Stimulated activated CD4-positive, alpha-beta T cell treated with anti-CD3 and anti-CD28 coated beads, Interleukin-15, amount 100 ng/mL, for 1 hour (primary cell): ENCODE measurements at places on chromosomes 7 and 10.

- no peak for DNase-seq
Observed at GRCh38 chr10:7243873-7244272, 167.0 kb downstream of the SFMBT2 start.

DNA sequence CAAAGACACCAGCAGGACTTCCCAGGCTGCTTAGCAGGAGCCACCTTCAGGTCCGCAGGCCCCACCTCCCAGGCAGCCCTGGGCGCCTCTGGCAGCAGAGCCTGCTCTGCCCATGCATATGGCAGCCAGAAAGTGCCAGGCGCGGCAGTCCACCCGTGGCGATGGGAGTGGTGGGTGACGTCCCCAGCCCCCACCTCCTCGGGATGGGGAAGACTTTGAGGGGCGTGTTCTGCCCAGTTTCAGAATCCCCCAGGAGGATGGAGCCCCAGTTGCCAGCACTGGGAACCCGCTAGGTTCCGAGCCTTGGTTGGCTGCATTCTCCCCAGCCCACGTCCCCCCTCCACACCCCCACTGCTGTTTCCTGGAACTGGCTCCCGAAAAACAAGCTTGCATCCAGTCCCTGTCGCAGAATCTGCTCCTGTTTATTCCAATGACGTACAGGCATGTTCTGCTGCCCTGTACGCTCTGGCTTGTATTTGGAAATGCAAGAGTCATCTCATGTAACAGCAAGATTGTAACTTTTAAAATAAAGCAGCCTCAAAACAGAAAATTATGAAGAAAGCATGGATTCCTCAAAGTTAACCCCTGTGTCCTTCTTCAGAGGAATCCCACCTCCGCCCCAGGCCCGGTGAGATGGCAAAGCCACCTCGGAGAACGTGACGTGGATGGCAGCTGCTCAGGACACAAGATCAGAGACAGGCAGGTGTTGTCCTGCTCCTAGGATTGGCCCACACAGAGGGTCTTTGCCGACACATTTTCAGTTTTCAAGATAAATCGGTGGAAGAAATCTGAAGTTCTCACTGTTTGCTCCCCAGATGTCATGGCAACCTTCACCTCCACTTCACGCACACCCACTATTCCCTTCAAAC lies 87.8 kb upstream of the PPP2R2D start:
- DNase-seq, result no peak

- no peak for DNase-seq
Observed at GRCh38 chr10:7756360-7756992, 31.3 kb downstream of the KIN start.

- no peak for DNase-seq
Observed at GRCh38 chr7:120941064-120941463, 9.5 kb upstream of the ING3 start.

DNA sequence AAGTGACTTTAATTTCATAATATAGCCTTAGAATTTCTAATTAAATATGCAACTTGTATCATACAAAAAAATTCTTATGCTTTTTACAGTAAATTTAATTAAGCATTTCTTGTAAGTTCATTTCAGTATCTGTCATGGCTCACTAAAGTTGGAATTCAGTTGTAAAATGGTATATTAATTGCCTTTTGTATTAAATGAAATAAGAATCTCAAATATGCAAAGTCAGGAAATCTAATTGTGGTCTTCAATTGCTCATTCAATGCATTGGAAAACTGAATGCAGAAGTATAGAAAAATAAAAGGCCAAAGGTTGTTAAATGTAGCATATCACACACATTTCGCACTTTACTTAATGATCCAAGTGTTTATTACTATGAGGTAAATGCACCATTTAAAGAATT lies 189.5 kb downstream of the PHF14 start:
- no peak for DNase-seq

- no peak for DNase-seq
Observed at GRCh38 chr7:28570970-28571288, 158.6 kb downstream of the CREB5 start.

DNA sequence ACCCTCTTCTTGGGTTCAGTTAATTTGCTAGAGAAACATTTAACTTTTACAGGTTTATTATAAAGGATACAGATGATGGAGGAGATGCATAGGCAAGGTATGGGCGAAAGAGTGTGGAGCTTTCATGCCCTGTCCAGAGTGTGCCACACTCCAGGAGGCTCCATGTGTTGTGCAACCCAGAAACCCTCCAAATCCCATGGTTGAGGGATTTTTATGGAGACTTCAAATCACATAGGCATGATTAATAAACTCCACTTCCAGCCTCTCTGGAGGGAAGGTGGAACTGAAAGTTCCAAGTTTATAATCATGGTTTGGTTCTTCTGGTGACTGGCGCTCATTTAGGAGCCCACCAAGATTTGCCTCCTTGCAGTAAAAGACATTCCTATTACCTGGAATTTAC lies 159.9 kb downstream of the PHTF2 start:
- no peak for DNase-seq

- peak; percentile 12 for DNase-seq
Observed at GRCh38 chr7:27840313-27840712, 100.4 kb downstream of the TAX1BP1 start.

GRCh38 chr10:70343712-70344111 lies 38.7 kb downstream of the LRRC20 start:
- no peak for DNase-seq

DNA sequence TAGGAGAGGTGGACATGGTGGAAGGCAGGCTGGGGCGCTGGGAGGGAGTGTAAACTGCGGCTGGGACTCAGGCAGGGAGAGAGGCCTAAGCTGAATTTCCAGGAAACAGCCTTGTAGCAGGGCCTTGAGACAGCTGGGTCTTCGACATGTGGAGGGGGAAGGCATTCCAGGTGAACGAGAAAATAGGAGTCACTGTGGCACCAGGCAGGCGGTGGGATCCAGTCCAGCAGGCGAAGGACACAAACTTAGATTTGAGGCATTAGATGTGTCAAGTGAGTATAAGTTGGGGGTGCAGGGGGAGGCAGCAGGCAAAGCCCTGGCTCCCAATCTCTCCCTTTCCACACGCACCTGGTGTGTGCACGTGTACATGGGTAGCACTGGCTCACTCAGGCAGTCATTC lies 105.3 kb downstream of the PTPN20 start:
- DNase-seq, result no peak

DNA sequence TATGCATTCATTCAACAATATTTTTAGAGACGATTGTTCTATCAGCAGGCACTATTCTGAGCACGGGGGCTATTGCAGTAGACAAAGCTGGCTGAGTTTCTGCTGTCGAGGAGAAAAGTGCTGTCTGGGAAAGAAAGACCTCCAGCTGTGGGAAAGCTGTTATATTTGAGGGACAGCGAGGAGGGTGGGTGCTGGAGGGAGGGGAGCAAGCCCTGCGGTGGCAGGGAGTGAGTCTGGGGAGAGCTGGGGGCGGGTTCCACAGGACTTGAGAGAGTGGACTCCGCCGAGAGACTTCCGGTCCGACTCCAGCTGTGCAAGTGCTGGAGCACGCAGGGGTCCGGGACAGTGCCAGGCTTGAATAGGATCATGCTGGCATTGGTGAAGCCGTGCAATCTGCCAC lies 602.1 kb upstream of the FOXK1 start:
- DNase-seq, result no peak

DNA sequence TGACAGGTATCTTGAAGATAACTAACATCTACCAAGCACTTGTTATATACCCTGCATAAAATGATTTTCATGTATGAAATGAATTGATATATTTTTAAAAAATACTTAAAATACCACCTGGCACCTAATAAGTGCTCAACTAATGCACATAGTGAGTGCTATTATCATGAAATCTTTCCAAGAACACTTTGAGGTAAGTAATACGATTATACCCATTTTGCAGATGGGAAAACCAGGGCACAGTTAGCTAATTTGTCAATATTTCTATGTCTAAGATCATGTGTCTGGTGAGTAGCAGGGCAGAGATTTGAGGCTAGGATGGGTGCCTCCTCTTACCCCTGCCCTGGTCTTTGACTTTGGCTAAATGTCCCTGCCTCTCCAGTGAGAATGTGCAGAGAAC lies 6.1 kb downstream of the DMBT1 start:
- no peak for DNase-seq

DNA sequence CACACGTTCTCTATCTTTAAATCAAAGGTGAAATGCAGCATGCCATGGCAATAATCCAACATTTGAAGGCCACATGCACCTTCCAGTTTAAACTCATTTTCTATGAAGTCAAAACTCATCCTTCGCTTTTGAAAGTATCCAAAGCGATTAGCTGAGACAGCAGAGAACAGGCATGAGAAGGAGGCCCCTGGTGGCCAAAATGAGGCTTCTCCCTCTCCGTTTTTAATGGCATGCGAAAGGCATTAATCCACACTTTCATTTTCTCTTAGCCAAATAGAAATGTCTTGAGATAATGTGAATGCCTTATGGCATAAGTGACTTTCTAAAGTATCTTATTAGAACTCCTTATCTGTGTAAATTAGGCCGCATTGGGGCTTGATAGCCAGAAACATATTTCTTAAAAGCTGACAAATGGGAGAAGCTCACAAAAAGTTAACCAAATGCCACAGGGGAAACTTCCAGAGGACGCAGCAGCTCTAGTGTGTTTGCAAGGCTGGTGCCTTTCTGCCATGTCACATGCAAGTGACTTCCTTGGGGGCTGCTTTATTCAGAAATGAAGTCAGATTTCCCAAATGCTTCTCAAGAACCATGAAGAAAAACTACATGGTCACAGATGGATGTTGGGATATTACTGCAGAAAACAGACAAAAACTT lies 1189.6 kb downstream of the SORCS1 start:
- no peak for DNase-seq
